Inflammatory macrophage treated with lipopolysaccharide for 4 hours (primary cell): ENCODE measurements at places on chromosomes 12 and 14.

- DNase-seq, result no peak
These were observed 118.2 kb downstream of the TSPAN9 start for GRCh38 chr12:3195337-3195736.

- peak; percentile 97 for DNase-seq
These were observed 38.4 kb upstream of the CPM start for GRCh38 chr12:68971404-68971803.

DNA sequence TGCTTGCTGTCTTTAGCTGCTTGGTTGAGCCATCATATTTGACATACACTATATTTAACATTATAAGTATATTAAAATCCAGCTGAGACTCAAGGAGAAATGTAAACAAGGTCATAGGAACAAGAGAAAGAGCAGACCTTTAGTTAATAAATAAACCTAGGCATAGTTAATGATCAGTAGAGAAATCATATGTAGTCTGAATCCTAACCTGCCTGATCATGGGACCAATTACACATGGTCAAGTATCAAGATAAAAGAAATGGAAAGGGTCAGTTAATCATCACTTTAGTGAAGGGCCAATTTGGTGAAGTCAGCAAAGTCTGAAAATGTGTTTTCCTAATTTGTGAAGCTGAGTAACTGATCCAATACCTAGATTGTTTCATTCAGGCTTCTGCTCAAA is 7.5 kb downstream of the RNF212B start:
- no peak for DNase-seq

GRCh38 chr12:79329933-79330332 is 360.8 kb downstream of the PAWR start:
- DNase-seq, result no peak

- no peak for DNase-seq
These were observed at the start of gene KCNA5 for GRCh38 chr12:5043589-5044419. KCNA5 (plus strand) TSS chr12:5043879; CDS start chr12:5044148, 269 bp downstream.

DNA sequence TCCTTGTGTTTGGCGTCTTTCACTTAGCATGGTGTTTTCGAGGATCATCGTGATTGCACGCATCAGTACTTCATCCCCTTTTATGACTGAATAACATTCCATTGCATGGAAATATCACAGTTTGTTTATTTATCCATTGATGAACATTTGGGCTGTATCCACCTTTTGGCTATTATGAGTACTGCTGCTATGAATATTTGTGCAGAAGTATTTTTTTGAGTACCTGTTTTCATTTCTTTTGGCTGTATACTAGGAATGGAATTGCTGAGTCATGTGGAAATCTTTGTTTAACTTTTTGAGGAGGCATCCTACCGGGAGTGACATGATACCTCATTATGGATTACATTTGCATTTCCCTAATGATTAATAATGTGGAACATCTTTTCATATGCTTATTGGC is 66.4 kb downstream of the WNK1 start:
- DNase-seq, result no peak

DNA sequence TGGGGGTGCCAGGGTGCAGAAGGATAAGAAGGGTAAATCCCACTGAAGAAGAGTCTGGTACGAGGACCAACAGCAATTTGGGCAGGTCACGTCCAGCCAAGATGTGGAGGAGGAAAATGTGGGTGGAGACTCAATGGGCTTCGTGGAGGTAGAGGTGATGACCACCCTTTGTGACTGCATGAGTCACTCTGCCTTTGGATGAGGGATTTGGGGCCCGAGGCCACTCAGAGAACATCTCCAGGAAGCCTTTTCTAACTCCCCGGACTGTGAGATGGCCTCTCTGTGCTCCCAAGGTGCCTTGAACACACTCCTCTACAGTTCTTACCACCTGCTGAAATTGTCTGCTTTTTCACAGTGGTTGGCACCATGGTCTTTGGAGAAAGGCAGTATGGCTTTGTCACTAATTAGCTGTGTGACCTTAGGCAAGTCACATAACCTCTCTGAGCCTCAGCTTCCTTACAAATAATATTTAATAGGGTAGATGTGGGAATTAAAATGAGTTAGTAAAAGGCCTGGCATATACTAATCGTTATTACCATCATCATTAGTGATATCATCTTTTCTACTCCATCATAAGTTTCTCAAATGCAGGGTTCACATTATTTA is 67.0 kb upstream of the ARHGAP5 start:
- no peak for DNase-seq

- DNase-seq, result no peak
These were observed 174.4 kb upstream of the NUDT4 start for GRCh38 chr12:93203361-93203760.

DNA sequence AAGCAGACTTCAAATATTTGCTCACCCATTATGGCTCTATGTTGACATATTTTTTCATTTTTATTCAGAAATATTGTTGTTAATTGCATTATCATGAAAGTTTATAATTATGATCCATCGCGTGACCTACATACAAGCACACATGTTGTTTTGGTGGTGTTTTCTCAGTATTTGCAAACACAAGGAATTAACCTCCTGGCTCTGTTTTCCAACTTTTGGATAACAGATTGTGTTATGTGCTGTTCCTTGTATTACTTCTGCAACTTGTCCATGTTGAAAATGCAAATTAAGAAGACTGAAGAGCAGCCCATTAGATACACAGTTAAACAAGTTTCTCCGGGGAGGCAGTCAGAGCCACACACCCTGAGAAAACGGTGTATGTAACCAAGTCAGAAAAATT is 201.2 kb downstream of the SEC23A start:
- no peak for DNase-seq

- peak; percentile 58 for DNase-seq
These were observed 387.9 kb downstream of the DAD1 start for GRCh38 chr14:22200977-22201605.

DNA sequence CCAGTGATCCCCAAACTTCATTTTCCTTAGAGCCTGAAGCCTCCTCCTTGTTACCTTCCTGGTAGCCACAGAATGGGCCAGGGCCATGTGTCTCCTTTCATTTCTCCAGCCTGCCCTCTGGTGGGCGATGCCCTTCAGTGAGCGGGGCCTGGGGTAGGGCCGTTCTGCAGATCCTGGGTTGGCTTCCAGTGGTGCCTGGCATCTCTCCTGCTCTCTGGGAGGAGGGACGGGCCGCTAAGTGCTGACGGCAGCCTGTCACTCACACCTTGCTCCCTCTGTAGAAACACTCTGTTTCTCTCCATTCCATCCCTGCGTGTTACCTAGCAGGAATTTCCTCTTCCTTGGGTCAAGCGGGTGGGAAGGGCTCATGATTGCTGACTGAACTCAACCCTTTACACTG is 232.1 kb downstream of the CACNA1C start:
- peak; percentile 59 for DNase-seq

DNA sequence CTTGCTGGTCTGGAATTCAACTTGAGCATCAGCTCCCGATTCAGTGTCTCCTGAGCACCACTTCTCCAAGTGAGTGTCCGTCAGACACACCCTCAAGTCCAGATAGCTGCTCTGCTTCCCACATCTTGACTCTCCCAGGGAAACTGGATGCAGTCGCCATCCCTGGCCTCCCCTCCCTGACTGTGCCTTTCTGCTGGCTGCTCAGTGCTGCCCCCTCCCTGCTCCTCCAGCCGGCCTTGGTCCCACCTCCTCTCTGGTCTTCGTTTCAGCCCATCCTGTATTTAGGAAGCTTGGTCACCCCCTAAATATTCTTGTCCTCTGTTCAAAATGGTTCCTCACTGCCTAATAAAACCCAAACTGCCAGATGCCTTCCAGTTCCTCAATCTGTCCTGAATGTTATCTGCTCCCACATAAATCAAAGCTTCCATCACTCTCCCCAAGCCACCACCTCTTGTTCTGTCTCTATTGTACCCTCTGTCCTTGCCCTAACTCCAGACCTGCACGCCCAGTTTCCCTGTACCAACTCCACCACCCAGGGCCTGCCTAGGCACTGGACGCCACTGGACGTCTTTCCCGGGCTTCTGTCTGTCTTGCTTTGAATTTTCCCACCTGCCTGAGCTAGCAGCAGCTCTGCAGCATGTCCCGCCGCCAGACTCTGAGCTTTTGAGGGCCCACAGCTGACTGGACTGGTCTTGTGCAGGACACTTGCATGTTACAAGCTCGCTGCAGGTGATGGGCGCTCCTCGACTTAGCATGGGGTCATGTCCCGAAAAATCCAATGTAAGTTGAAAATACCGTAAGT is 33.8 kb downstream of the CCDC92 start:
- no peak for DNase-seq

- no peak for DNase-seq
These were observed 236.7 kb downstream of the MDGA2 start for GRCh38 chr14:47438650-47439140.

GRCh38 chr12:23662966-23663365 is 286.5 kb downstream of the SOX5 start:
- no peak for DNase-seq

- no peak for DNase-seq
These were observed 12.5 kb upstream of the SAMD4A start for GRCh38 chr14:54554401-54554800.

GRCh38 chr14:88424573-88424972 is 39.1 kb downstream of the SPATA7 start:
- no peak for DNase-seq
